Esophagus muscularis mucosa (tissue), 4 donors: ENCODE measurements at places on chromosomes 6 and 20.

- DNase-seq = no peak
Measured at GRCh38 chr6:71722736-71723135, 163.6 kb upstream of the RIMS1 start.

DNA sequence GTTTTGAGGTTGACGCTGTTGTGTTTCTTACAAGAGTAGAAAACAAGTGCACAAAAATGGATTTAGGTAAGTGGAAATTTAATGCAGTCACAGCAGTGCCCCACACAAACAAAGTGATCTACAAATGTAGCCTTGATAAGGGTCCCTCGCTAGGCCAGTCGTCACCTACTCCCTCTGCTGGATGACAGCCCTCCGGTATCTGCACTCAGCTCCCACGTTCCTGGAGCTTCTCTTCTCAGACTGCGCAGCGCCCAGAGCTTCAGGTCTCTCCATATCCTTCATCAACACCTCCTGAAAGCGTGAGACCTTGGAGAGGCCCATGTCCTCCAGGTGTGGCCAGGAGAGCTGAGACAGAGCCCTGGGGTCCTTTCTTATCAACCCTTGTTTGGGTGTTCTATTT is 58.3 kb upstream of the MAP3K4 start:
- DNase-seq = no peak

GRCh38 chr20:53399592-53400335 is 193.9 kb downstream of the ZNF217 start:
- no peak for DNase-seq

DNA sequence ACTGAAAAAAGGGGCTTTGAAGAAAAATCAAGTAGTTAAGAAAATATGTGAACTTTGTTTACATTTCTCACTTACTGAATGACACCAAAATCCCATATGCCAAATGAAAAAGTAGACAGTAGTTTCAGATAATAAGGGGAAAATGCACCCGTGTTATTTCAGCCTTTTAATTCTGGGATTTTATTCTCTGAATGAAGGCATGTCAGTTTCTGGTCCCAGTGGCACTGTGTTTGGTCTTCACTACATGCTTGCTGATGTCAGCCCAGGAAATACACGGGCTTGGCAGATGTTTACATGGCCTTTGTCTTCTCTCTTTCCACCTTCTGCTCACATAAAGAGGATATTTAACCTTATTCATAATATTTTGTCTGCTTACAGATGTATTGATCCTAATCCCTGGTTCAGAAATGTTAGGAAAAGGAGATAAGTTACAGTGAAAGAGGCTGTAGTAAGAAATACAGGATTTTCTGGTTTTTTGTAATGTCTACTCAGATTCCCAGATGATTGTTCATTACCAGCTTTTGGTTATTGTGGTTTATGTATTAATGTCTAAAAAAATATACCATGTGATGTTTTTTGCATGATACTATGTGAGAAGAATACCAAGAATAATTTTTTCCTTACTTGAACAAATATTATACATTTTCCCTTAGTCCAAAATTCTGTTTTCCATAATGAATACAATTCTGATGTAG is 27.7 kb downstream of the DSE start:
- no peak for DNase-seq

- no peak for DNase-seq
Measured at GRCh38 chr20:52083627-52084232, 107.8 kb downstream of the ZFP64 start.

DNA sequence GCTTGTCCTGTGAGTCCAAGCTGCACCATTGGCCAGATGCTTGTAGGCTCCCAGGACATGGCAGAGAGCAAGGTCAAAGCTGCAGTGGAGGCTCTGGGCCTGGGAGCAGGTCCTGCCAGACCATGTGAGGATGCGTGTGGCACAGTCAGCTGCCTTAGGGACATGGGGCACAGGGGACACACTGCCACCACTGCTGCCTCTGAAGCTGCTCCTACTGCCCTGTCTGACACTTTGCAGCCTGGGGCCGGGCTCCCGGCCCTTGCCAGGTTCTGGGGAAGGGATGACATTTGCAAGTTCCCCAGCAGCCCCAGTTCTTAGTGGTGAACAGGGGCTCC is 13.2 kb upstream of the FUT9 start:
- no peak for DNase-seq

GRCh38 chr20:20139403-20139802 is 87.1 kb downstream of the CFAP61 start:
- no peak for DNase-seq

DNA sequence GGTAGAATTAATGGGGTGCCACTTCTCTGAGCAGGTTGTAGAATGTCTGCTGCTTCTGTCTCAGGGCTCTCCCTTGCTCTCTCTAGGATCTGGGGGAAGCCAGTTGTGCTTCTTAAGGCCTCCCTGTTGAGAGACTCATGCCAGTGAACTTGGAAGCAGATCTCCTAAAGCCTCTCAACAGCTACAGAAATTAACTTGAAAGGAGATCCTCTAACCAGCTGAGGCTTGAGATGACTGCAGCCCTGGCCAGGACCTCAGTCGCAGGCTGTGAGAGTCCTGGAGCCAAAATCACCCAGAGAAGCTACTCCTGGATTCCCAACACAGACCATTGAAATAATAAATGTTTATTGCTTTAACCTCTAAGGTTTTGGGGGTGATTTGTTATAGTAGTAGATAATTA is 180.2 kb upstream of the MARCKS start:
- DNase-seq = no peak

- DNase-seq = peak; percentile 88
Measured at GRCh38 chr6:149190224-149190831, 127.2 kb upstream of the TAB2 start.
